Left renal pelvis (tissue), 4 donors: ENCODE measurements at places on chromosomes 3 and 15. TPM values are rescaled to one million over a fixed set of nuclear protein-coding genes. Genes with fewer than 3 reads are reported as not detected.

DNA sequence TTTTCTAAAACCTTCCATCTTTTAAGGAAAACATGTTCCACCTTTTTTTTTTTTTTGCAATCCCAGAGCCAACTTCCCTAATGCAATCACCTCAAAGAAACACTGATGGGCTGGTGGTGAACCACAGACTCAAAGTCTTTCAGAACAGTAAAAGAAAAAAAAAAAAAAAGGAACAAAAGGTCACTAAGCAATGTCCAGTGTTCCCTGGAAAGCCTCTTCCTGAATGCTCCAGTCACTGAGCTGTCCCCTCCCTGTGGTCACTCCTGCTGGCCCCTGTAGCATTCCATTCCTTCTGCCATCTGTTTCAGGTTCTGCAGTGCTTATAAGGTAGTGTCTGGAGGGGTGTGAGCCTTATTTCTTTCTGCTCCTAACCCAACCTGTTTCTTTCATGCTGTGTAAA, 53.3 kb downstream of the AAGAB start:
- no peak for DNase-seq

DNA sequence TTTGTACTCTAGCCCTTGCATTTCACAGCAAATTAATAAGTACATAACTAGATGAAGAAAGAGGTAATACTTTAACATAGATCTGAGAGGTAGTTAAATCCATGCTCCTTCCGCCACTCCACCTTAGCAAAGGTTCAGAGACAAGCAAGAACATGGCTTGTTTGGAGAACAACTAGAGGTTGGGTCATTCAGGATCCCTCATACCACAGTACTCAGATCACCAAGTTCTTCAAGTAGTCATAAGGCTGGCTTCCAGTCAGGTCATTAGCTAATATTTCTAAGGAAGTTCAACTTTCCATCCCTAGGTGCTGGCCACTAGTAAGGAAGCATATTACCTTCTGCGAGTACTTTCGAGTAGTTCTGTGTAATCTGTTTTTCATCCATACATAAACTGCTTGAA, 44.1 kb downstream of the CD200R1 start:
- DNase-seq, result no peak

DNA sequence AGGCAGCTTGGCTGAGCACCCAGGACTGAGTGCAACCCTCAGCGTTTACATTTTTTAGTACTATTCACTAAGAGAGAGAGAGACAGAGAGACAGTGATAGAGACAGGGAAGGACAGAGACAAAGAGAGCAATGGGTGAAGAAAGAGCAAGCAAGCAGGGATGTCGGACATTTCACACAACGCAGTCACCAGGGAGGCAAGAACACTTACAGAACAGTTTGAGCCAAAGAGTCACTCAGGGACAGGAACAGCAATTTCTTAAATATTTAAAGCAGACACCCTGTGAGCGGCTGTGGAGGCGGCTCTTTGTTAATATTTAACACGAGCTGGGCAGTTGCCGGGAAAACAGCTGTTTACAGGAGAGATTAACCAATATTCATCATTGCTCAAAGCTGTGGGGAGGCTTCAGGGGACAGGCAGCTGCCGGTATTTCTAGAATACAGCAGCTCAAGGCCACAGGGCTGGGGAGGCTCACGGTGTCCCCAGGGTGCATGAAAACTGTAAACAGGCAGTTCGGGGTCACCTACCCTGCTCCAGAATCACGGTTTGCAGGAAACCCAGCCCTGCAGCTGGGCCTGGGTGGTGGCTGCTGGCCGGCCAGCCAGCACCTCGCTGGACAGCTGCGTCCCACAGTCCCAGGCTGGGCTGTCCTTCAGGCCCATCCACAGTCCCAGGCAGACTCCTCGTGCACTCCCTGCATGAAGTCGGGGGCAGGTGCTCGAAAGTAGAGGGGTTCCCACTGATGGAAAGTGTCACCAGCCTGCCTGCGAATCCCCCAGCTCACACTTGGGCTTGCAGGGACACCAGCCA, 38.8 kb upstream of the PCSK6 start:
- no peak for DNase-seq

DNA sequence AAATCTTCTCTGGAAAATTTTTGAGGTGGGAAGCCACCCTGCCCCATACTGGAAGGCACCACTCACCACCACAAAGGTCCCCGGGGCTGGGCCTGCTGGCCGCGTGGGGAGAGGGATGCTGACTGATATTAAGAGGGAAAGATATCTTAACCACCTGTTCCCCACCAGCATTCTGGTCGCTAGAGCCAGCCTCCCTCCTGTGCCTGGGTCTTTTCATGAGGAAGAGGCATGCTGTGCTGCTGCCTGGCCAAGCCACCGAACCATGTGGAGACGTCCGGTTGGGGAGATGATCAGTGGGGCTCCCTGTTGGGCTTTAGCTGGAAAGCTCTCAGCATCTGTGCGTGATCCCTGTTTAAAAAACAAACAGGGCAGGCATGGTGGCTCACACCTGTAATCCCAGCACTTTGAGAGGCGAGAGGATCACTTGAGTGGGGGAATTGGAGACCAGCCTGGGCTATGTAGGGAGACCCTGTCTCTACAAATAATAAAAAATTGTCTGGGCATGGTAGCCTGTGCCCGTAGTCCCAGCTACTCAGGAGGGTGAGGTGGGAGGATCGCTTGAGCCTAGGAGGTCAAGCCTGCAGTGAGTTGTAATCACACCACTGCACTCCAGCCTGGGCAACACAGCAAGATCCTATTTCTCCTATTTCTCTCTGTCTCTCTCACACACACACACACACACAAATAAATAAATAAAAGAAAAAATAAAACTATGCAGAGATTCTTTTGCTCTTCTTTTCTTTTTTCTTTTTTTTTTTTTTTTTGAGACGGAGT, 1.0 kb downstream of the KLHL18 start:
- DNase-seq, result no peak

Gene RYR3
- polyA plus RNA-seq, result 5.6 TPM

DNA sequence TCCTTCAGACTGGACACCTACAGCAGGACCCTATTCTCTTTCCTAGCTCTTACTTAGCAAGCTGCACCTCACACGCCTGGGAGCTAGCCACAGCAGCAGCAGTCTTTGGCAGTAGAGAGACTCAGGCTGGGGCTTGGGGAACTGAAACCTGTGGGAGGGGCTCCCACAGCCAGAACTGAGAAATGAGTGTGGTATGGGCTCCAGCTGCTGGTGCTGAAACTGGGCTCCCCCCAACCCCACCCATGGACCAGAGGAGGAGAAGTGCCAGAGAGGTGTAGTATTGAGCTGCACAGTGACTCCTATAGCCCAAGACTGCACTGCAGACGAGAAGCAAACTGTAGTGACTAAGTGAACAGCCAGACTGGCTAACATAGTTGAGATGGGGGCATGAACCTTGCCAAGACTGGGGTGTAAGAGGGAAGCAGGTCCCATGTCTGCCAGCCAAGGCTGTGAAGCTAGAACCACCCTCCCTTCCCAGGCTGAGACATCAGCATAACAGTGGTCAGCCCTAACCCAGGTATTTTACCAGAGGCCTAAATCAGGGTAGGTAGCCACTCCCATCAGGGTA, 62.5 kb downstream of the MYO5A start:
- DNase-seq, result no peak

GRCh38 chr15:93467337-93467736, 378.3 kb upstream of the RGMA start:
- DNase-seq, result no peak

DNA sequence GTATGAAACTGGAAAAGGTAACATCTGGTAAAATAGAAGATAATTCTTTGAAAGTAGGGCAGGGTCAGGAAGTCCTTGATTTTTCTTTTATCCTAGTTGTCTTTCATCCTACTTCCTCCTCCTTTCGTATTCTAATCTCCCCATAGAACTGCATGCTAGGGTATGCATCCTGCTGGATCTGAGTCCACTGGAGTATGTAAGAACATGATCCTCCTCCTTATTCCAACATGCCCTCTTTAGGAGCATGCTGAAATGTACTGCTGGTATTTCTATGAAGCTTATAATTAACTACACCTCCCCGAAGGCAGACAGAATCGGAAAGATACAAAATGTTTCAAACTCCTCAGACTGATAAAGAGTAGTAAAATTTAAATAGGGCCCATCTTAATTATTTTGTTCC, 493.8 kb downstream of the AGBL1 start:
- DNase-seq, result no peak

Gene LMCD1
- 30.0 TPM for polyA plus RNA-seq

Gene TOPAZ1
- not detected for polyA plus RNA-seq
